GM06990 (cell line): ENCODE measurements at places on chromosomes 7 and 10.
A peak's percentile ranks its signal among the peaks of the same experiment; 100 is the strongest.

DNA sequence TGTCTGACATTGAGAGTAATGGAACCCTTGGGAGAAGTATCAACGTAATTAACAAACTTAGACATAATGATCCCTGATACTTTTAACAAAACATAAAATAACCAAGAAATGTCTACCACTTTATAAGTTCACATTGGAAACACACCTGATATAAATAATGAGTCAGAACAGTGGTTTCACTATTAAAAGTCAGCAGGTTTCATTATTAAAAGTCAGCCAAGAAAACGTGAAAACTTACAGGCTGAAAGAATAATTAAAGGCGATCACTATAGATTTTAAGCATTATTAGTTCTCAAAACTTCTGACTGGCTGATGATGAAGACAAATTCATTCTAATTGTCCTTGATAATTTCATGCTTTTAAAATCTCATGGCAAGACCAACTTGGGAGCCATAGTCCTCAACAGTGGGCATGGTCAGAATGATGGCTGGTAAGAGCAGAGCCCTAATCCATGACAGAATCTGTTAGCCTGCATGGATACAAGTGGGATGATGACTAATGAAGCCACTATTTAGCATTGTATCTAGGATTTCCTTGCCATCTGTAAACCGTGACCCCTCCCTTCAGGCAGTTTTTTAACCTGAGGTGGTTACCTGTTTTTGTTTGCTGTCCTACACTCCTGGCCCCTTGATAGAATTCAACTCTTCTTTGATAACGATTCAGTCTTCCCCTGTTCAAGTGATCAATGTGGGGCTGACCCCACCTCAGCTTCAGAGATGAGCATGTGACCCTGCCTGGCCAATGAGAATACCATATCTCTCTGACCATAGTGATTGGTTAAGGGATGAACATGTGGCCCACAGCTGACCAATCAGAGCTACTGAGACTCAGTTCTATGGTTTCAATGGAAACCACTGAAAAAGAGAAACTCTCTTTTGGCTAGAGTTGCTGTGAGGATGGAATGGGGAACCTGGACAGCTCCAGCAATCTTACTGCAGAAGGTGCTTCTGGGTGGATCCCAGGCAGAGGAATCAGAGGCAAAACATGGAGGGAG, 151.0 kb downstream of the PLPP4 start:
- peak; percentile 56 for DNase-seq

DNA sequence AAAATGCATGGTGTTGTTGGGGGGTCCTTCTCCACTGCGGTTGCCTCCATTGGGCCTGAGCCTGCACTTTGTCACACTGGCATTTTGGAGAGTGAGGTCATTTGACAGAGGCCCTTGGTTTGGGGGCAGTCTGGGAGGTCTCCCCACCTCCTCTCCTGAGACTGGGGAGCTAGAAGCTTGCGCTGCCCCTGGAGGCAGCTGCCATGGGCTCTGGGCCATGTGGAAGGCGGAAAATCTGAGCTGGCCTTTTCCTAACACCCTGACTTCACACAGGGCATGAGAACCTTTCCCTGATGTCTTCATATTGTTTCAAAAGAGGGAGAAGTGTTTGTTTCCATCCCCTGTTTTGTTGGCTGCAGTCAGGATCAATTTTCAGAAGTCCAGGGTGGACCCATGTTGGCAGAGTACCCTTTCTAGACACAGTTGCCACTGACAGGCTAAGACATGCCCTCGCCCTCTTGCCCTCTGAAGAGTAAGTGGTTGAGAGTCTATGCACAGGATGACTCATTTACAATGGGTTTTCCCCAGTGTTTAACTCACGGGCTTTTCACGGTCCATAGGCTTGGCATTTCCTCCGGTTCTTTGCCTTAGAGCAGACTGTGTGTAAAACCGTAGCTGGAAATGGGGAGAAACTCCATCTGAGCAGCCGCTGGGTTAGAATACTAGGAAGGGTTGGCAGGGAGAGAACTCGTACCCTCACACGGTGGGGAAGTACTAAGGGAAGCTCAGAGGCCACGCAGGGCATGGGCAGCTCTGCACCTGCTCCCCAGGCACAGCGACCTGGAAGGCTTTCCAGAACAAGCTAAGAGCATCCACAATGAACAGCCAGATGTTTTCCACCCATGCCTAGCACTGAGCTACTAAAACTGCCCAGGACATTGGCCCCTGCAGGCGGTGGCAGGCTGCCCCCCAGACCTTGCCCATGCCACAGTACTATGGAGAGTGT, 655.0 kb downstream of the SDK1 start:
- no peak for DNase-seq

DNA sequence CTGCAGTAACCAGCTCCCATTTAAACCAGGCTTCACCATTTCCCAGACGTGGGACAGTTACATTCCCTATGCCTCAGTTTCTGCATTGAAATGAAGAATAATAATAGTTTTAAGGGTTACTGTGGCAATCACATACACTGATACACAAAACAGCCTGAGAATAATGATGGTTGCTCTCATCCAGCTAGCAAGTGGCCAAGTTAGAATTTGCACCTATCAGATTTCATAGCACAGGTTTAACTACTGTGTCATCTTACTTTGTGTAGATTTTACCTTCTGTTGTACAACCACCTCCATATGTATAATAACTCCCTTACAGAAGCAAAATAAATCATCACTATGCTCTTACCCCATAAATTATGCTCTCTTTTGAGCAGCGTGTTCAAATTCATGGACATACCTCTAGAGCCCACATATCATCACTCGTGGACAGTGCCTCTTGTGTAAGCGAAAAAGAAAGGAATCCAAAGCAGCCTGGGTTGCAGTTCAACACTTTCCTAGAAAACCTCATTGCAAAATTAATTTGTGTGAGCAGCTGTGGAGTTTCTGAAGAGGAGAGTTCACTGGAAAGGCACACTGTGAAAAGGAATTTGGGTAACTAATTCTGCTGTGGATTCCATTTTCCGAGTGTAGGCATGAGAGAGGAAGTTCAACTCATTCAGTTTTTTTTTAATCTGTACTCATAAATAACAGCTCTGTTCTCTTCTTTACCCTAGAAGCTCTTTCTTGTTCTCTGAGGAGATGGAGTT, 492.5 kb downstream of the ARL4A start:
- DNase-seq: no peak

GRCh38 chr10:123995461-123996131, 97.8 kb downstream of the CHST15 start:
- DNase-seq: peak; percentile 33

- no peak for DNase-seq
Observed at GRCh38 chr10:28711776-28712175, 34.5 kb downstream of the BAMBI start.

GRCh38 chr7:98687111-98687751, 70.1 kb downstream of the NPTX2 start:
- DNase-seq: no peak

DNA sequence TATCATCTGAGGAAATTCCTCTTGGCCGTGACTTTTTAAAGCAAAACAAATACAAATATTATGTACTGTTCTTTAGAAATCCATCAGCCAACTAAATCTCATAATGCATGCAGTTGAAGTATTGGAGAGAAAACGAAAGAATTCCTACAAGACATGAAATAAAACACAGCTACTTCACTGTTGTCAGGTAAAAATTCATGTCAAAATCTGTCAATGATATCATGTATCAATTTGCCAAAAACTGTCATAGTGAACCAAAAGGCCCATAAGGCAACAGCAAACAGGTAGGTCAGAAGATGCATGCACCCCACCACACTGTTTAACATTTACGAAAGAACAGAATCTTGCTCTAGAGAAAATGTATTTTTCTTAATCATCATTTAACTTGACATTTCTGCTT, 2.3 kb downstream of the GPR22 start:
- DNase-seq: no peak

DNA sequence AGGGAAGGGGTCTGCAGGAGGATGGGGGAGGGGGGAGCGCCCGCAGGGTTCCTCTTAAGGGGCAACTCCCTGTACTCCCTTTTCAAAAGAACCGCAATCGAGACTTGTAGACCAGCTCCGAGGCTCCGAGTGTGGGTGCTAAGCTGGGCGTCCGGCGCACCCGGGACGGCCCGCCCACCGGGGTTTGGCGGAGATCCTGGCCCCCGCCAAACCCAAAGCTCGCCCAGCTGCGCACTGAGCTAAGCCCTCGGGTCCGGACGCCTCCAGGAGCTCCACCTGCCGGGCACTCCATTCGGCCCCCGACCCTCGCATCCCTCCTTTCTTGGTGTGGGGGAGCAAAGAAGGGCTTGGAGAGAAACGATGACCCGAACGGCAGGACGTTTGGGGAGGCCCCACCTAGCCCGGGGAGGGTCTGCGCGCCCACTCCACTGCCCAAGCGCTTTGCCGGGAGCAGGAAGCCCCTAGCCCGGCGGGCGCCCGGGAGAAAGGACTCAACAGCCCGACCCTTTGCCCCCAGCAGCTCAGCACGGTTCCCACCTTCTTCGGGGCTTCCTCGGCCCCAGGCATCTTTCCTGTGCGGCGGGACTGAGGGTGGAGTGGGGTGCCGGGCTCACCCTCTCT, 651 bp downstream of the AFAP1L2 start:
- DNase-seq: no peak

DNA sequence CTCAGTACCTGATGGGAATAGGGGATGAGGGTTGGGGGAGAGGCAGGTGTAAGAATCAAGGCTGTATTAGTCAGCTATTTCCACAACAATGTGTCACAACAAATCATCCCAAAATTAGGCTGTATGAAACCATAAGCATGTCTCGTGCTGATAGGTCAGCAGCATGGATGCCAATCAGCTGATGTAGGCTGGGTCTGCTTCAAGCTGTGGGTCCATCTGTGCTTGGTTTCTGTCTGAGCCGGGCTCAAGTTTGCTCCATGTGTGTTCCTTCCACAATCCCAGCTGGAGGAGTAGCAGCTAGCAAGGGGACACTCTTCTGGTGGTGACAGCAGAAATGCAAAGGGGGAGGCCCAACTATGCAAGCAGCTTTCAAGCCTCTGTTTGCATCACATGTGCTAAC, 97.9 kb upstream of the ZNF746 start:
- DNase-seq: no peak

DNA sequence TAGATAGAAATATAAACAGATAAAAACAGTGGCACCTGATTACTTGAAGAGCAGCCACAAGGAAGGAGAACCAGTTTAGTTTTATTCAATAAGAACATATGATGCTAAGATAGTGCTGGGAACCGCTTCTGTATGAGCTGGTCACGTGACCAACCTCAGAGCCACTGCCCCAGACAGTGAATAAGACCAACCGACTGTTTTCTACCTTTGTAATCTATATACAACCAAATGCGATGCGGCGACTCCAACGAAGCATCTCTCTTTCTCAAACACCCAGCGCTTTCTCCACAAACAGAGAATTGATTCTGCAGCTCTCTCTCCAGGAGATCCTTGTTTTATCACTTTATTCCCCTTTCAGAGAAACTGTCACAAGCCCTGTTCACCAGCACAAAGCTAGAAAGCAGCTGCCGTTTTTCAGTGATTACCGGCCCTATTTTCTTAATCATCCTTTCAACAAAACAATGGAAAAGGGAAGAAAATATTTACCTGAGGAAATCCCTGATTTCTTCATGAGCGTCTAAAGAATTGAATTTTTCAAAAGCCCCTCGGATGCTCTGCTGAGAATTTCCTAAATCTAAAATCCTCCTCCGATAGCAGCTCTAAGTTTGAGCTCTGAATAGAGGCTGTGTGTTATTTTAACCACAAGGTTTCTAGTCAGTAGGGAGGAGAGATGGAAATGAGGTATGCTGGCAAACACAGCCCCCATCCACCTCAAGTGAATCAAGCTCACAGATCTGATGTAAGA, 55.7 kb upstream of the JCAD start:
- no peak for DNase-seq

GRCh38 chr7:139753693-139754111, 24.1 kb downstream of the HIPK2 start:
- no peak for DNase-seq

GRCh38 chr10:102620591-102621442, 23.5 kb upstream of the TRIM8 start:
- DNase-seq: no peak

GRCh38 chr7:150934045-150934766, 43.9 kb downstream of the KCNH2 start:
- no peak for DNase-seq

- no peak for DNase-seq
Observed at GRCh38 chr7:135175931-135176330, 5.4 kb upstream of the CYREN start.

DNA sequence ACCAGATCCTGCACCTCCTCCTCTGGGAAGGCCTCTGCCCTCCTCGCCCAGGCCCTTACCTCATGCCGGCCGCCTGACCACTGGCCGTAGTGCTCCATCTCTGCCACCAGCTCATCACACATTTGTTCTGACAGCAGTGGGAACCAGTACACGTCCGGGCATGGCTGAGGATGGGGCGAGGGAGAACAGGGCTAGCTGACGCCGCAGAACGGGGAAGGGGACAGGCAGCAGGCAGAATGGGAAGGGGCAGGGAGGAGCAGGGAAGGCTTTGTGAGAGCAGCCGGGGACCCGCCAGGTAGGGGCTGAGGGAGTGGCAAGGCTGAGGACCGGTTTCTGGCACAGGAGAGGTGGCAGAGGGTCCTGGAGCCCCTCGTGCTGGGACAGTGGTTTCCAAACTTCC, 8.0 kb upstream of the MOGAT3 start:
- no peak for DNase-seq

DNA sequence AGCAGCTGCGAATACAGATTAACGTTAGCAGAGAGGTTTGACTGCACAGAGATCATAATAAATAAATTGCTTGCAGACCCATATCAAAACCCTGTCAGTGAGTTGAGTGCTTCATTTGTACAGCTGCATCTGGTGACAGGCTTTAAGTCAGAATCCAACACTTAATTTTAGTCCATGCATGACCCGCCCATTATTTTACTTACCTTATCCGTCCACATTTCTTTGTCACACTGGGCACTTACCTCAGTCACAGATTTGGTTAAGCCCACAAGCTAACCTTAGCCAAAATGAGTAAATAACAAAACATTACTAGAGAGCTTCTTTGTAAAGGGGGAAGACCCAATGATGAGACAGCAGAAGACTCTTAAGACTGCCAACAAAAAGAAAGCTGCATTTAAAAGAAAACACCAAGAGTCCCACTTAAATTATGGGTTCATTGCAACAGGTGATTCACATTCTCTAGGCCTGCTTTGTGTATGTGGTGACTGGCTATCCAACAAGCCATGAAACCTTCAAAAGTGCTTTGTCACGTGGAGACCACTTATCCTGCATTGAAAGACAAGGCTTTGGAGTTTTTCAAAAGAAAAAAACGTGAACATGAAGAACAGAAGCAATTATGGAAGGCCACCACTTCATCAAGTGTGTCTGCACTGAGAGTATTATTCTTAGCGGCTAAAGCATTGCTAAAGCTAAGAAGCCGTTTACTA, 32.2 kb downstream of the PHTF2 start:
- DNase-seq: no peak

DNA sequence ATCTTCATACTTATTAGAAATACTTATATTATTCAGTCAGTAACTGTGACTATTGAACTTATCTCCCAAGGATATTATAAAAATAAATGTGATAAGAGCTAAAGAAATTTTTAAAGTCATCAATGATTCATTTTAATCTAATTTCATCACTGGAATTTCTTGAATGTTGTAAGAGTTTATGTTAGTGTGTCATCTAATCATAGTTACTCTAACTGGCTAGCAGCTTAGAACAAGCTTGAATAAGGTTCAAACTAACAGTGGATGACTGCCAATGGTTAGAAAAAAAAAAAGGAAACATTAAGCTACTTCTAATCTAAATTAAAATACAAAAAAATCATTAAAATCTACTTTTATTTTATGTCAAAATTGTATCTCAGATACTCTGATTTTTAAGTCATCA, 1066.3 kb downstream of the CNTNAP2 start:
- no peak for DNase-seq

GRCh38 chr10:28872587-28873165, 195.4 kb downstream of the BAMBI start:
- no peak for DNase-seq
